NCI-H1417 (cell line): ENCODE measurements at places on chromosomes 2 and 18.
A peak's percentile ranks its signal among the peaks of the same experiment; 100 is the strongest.

- peak; percentile 47 for DNase-seq
Observed at GRCh38 chr2:46297546-46298271, 502 bp downstream of the EPAS1 start.

DNA sequence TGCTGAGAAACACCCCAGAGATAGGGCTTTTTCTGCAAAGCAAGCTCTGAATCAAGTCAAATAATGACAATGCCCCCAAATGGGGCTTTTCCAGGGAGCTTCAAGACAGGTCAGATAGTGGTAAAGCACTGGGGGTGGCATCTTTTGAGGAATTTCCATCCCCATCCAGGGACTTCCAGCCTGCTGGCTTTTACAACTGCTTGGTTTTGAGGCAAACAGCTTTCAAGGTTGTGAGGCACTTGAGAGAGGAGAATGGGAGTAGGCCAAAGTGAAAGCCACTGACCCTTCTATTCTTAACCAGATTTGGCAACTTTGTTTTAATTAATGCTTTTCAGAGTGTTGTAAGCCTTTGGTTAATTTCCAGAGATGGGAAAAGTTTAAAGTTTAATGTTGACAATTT, 762.0 kb upstream of the POU3F3 start:
- no peak for DNase-seq

- no peak for DNase-seq
Observed at GRCh38 chr2:96523659-96524481, 12.7 kb upstream of the ARID5A start.

GRCh38 chr18:35062408-35062807, 21.2 kb downstream of the MAPRE2 start:
- DNase-seq, result no peak
